ENCODE measurements at places on chromosomes 5 and 9. TPM values are rescaled to one million over a fixed set of nuclear protein-coding genes. Genes with fewer than 3 reads are reported as not detected.

LPAR1 gene
- 0.32 TPM for total RNA-seq

IL7R gene
- 1.3 TPM for total RNA-seq

PGM5 gene
- 0.46 TPM for total RNA-seq

C5orf46 gene
- total RNA-seq, result 1.1 TPM

PCDHGB1 gene
- total RNA-seq, result under 0.01 TPM

TRPM3 gene
- 1.6 TPM for total RNA-seq

PRR16 gene
- 0.32 TPM for total RNA-seq
